Astrocyte (in vitro differentiated cells and primary cell): ENCODE measurements at places on chromosomes 7 and 10.

DNA sequence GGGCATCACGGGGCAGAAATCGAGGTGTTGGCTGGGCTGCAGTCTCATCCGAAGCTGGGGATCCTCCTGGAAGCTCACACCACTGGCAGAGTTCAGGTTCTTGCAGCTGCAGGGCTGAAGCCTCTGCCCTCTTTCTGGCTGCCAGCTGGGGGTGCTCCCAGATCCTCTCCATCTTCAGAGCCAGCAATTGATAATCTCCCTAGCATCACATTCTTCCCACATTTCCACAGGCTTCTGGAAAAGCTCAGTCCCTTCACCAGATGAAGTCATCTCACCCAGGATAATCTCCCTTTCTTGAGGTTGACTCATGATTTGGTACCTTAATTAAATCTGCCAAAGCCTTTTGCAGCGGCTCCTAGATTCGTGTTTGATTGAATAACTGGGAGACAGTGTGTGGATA lies 55.2 kb downstream of the NRP1 start:
- H3K36me3 ChIP-seq = peaks cover 8% of the 10 kb centered on the region
- H3K4me1 ChIP-seq = peaks cover 18% of the 10 kb centered on the region
- H3K4me3 ChIP-seq = no peak overlapping the region

- H3K4me1 ChIP-seq = no peaks in the 10 kb centered on the region
- DNase-seq = no peak
- H3K4me3 ChIP-seq = no peak overlapping the region
- peaks cover 19% of the 10 kb centered on the region for H3K27me3 ChIP-seq
- no peak overlapping the region for H3K27ac ChIP-seq
Measured at GRCh38 chr10:126509182-126509581, 120.9 kb upstream of the ADAM12 start.

DNA sequence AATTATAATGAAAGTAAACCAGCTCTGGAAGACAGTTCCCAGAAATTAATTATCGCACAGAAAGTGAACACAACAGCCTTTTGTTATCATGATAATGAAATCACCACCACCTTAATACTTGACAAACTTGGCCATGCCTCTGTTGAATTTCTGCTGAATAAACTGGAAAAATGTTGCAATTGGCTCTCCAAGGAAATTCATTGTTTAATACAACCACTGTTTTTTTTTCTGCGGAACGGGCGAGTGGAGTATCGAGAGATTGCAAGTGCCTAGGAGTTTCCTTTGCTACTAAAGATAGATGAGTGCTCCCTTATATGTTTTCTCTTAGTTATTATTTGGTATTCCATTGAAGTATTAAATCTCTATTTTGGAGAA lies 657.0 kb downstream of the SDK1 start:
- no peaks in the 10 kb centered on the region for H3K27me3 ChIP-seq
- no peak overlapping the region for H3K27ac ChIP-seq
- no peak for DNase-seq
- H3K36me3 ChIP-seq = no peaks in the 10 kb centered on the region

DNA sequence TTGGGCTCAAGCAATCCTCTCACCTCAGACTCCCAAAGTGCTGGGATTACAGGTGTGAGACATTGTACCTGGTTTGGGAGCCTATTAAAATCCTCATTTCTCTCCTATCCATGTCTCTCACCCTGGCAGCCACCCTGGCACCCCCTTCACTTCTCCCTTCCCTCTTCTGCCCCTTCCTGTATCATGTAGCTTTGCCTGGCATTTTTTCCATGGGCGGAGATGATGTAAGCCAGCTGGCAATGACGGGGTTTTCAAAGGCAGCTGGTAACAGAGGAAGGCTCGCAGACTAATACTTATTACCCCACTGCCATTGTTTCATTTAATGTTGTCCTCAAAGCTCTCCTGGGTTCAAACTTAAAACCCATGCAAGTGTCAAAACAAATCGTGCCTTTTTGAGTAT lies 61.9 kb downstream of the RGS10 start:
- no peak overlapping the region for H3K27ac ChIP-seq
- peaks cover 36% of the 10 kb centered on the region for H3K27me3 ChIP-seq
- DNase-seq = no peak
- H3K4me1 ChIP-seq = no peaks in the 10 kb centered on the region
- H3K4me3 ChIP-seq = no peak overlapping the region
- H3K36me3 ChIP-seq = no peaks in the 10 kb centered on the region

- DNase-seq = no peak
- no peak overlapping the region for H3K4me3 ChIP-seq
- no peak overlapping the region for H3K27ac ChIP-seq
- no peaks in the 10 kb centered on the region for H3K27me3 ChIP-seq
- peaks cover 44% of the 10 kb centered on the region for H3K4me1 ChIP-seq
Measured at GRCh38 chr10:89518108-89518507, 17.3 kb downstream of the SLC16A12 start.

DNA sequence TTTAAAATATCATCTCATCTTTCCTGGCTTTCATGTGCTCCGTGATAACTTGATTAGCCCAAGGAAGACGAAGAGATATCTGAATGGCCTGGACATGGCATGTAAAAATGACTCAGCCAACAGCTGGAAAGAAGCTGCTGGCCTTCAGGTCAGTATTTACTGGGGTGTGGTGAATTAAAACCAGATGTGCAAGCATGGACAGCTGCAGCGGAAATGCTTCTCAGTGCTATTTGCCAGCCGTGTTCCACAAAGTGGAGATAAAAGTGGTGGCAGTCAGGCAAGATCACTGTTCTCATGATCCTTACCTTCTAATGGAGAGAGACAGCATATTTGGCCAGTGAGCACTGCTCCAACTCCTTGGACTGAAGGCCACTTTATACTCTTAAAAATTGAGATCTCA lies 203.1 kb upstream of the VSTM2A start:
- no peak overlapping the region for H3K4me3 ChIP-seq
- no peak for DNase-seq
- H3K27ac ChIP-seq = no peak overlapping the region
- H3K27me3 ChIP-seq = no peaks in the 10 kb centered on the region
- no peaks in the 10 kb centered on the region for H3K4me1 ChIP-seq

DNA sequence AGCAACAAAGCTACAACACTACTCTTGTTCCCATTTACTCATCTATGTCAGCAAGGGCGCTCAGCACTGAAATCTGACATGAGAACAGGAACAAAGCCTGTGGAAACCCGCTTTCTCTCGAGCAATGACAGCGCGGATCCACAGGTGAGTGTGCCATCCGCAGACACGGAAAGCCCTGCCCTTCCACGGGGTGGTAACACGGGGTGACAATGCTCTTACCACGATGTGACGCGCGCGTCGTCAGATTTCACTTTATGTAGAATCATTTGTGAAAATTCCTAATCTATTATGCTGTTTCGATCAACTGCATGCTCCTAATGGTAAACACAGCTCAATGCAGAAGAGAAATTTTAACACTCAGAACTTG lies 34.4 kb downstream of the ZFAND2A start:
- no peak overlapping the region for H3K27ac ChIP-seq
- no peak overlapping the region for H3K4me3 ChIP-seq
- no peaks in the 10 kb centered on the region for H3K27me3 ChIP-seq
- no peak for DNase-seq

GRCh38 chr7:83366629-83367028 lies 203.9 kb upstream of the PCLO start:
- H3K4me3 ChIP-seq = no peak overlapping the region
- H3K27me3 ChIP-seq = no peaks in the 10 kb centered on the region
- no peak overlapping the region for H3K27ac ChIP-seq
- no peaks in the 10 kb centered on the region for H3K36me3 ChIP-seq

GRCh38 chr7:4737300-4737699 lies 38.1 kb upstream of the AP5Z1 start:
- DNase-seq = no peak
- peaks cover 8% of the 10 kb centered on the region for H3K36me3 ChIP-seq
- peaks cover 25% of the 10 kb centered on the region for H3K4me1 ChIP-seq
- H3K4me3 ChIP-seq = no peak overlapping the region

- no peaks in the 10 kb centered on the region for H3K27me3 ChIP-seq
- no peaks in the 10 kb centered on the region for H3K36me3 ChIP-seq
- H3K27ac ChIP-seq = no peak overlapping the region
- DNase-seq = no peak
Measured at GRCh38 chr7:93739424-93739823, 151.1 kb downstream of the TFPI2 start.
